CD4-positive, alpha-beta T cell treated with Interleukin-2 at 100 ng/mL for 4 hours (primary cell): ENCODE measurements at places on chromosomes 12 and 14.

DNA sequence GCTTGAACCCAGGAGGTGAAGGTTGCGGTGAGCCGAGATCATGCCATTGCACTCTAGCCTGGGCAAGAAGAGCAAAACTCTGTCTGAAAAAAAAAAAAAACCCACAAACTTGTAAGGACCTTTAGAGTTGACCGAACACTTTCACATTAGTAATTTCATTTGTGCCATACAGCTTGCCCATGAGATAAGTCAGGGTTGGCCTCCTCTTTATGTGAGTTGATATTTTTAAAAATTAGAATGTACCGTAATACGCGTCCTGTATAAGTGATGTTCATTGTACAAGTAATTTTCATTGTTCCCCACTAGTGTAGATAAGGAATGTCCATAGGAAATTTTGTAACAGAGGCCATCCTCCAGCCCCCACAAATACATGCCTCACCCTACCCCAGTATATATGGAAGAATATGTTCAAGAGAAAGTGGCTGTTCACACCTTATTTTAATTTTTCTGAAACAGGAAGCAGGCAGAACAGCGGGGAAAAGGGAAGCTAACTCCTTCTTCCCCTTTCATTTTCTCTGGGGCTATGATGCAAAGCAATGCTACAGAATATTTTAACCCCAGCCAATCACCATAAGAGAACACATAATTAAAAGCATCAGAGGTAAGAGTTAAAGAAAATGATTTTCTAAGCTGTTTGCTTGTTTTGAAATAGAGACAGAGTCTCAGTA lies 31.9 kb upstream of the HIF1A start:
- peak; percentile 17 for DNase-seq

- DNase-seq: no peak
Observed at GRCh38 chr12:43162138-43162537, 389.9 kb downstream of the ADAMTS20 start.

- DNase-seq: peak; percentile 59
Observed at GRCh38 chr14:98189062-98189461, 1082.9 kb downstream of the BCL11B start.

DNA sequence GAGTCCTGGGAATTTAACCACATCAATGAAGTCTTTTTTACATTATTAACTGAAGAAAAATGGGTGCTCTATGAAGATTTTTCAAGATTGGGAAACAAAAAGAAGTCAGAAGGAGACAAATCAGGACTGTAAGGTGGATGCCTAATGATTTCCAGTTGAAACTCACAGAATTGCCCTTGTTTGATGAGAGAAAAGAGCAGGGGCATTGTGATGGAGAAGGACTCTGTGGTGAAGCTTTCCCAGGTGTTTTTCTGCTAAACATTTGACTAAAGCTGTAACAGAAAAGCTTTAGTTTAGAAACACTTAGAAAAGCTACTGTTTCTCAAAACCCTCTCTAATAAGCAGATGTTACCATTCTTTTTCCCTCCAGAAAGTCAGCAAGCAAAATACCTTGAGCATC lies 5.8 kb downstream of the IRAK4 start:
- DNase-seq: no peak

DNA sequence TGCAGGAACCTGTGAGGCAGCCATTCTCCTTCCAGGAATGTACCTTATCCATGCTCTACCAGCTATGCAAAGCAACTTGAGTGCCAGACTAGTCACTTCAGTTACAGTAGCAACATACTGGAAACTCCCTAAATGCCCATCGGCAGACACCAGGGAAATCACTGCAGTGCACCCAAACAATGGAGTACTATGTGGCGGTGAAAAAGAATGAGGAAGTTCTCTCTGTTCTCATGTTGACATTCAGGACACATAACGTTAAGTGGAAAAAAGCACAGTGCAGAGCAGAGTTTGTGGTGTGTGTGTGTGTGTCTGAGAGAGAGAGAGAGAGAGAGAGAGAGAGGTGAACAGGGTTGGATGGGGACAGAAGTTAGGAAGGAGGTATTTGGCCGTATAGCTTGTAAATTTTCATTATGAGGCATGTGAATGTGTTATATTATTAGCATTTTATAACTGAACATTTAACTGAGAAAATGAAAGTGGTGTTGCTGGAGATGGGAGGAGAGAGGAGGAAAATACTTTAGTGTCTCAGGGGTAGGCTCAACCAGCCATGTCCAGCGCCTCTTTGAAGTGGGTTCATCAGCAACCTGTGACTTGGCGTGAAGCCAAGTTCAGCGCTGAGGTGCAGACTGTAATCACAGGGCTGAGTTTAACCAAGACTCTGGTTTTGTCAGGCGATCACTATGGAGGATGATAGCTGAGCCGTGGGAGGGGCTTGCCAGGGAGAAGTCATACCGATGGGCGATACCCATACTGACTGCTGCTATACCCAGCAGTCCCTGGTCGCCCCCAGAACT lies 17.3 kb downstream of the TNFAIP2 start:
- no peak for DNase-seq

GRCh38 chr12:113184098-113184899 lies 979 bp downstream of the DDX54 start:
- no peak for DNase-seq

DNA sequence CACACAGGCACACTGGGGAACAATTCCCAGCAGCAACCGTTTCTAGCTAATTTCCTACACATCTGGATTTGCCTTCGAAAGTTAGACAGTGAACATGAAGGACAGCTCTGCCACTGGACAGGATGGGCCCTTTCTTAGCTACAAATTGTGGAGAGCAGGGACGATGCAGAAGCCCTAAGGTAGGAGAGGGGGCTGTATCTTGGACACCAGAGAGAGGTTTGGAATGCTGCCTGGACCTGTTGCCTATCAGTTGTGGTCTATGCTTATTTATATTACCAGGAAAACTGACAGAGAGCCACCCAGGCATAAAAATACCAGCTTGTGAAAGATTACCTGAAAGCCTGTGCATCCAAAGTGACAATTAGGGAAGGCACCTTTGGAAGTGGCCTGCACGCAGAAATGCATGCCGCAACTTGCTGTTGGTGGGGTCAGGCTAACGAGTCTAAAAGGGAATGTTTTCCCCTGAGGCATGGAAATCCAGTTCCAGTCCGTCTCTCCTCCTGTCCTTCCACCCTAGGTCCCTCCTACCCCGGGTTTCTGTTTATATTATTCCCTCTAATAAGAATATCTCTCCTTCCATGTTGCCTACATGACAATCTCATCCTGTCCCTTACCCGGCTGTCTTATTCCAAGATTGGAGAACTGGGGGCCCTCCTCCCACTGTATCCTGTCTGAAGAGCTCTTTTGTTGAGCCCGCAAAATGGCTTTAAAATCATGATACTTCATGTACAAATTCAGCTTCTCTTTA lies 60.2 kb downstream of the MDM2 start:
- DNase-seq: no peak

- no peak for DNase-seq
Observed at GRCh38 chr12:66003951-66004350, 126.6 kb downstream of the LLPH start.
